H9 (cell line): ENCODE measurements at places on chromosomes 12 and 14. TPM values are rescaled to one million over a fixed set of nuclear protein-coding genes. Genes with fewer than 3 reads are reported as not detected.

KRT79 gene
- not detected in 2 replicates for total RNA-seq

DNA sequence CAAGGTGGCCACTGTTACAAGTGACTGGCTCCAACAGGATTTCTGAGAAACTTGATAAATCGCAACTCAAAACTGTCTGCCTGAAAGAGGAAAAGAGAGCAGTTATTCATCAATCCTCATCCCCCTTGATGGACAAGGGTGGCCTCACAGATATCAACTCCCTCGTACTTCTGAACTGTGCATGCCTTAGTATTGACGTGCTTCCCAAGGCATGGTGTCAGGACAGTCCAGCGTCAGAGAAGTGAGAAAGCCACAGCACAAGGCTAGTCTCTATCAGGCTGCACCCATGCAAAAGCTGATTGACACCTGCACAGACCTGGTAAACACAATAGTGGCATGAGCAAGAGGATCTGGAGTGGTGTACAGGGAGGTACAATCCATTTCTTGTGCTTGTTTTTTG is 125.5 kb upstream of the SLC35F4 start:
- H3K4me3 ChIP-seq, result no peak overlapping the region
- no peak overlapping the region for H3K27ac ChIP-seq
- DNase-seq, result no peak
- no peaks in the 10 kb centered on the region; the same call in 1 of the 2 replicates for H3K4me1 ChIP-seq
- no peaks in the 10 kb centered on the region for H3K27me3 ChIP-seq

GRCh38 chr14:72002731-72003130 is 70.5 kb downstream of the RGS6 start:
- H3K4me1 ChIP-seq, result no peaks in the 10 kb centered on the region
- H3K27ac ChIP-seq, result no peak overlapping the region

GRCh38 chr12:29104516-29104915 is 44.6 kb upstream of the FAR2 start:
- H3K27ac ChIP-seq, result no peak overlapping the region
- H3K36me3 ChIP-seq, result no peaks in the 10 kb centered on the region
- DNase-seq, result no peak
- no peaks in the 10 kb centered on the region for H3K4me1 ChIP-seq
- H3K27me3 ChIP-seq, result no peaks in the 10 kb centered on the region

DNA sequence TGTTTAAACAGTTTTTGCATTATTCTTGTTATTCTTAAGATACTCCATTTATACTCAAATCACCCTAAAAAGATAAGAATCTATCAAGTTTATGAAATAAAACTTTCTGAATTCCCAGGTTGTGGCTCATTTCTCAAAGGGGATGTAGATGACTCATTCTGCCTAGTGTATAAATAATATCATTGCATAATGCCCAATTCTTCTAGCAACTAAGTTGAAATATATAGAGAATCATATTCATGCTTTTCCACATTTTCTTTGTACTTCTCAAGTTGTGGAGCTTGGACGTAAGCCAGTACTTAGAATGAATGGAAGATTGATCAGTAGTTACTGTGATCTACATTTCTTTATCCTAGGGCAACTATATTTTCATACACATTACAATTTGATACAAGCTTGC is 201.1 kb downstream of the PPFIA2 start:
- no peaks in the 10 kb centered on the region for H3K4me1 ChIP-seq
- H3K27me3 ChIP-seq, result no peaks in the 10 kb centered on the region
- H3K4me3 ChIP-seq, result no peak overlapping the region
- no peaks in the 10 kb centered on the region for H3K36me3 ChIP-seq
- H3K27ac ChIP-seq, result no peak overlapping the region
- no peak for DNase-seq
